ENCODE measurements at places on chromosomes 4 and X.

GRCh38 chrX:7077241-7078230 is 70.0 kb upstream of the STS start:
- no peaks in the 10 kb centered on the region for H3K4me1 ChIP-seq
- H3K4me3 ChIP-seq, result no peak overlapping the region
- H3K27me3 ChIP-seq, result no peaks in the 10 kb centered on the region
- no peak overlapping the region for H3K27ac ChIP-seq
- peaks cover 5% of the 10 kb centered on the region for H3K36me3 ChIP-seq
- DNase-seq, result no peak

DNA sequence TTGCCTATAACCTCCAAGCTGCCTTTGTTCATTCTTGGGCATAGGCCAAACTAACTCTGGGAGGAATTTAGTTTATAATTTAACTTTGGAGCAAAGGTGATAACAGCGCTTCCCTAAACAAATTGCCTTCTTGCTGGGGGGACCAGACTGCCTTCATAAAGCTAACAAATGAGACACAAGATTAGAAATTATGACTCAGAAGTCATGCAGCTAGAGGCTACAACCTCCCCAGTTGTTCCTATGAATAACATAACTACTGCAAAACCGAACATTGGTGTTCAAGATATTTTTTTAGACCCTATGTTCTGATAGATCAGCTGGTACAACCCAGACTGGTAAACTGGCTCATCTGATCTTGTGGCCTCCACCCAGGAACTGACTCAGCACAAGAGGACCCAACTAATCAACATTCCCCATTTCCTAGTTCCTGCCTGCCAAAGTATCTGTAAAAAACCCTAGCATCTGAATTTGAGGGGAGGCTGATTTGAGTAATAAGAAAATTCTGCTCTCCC is 22.0 kb upstream of the TMPRSS11B start:
- H3K27ac ChIP-seq, result no peak overlapping the region
- DNase-seq, result no peak
- H3K4me1 ChIP-seq, result no peaks in the 10 kb centered on the region
- no peak overlapping the region for H3K4me3 ChIP-seq
- no peaks in the 10 kb centered on the region for H3K36me3 ChIP-seq

GRCh38 chr4:94463771-94464170 is 12.0 kb downstream of the PDLIM5 start:
- no peak overlapping the region for H3K27ac ChIP-seq
- H3K4me1 ChIP-seq, result no peaks in the 10 kb centered on the region
- no peak for DNase-seq
- H3K27me3 ChIP-seq, result no peaks in the 10 kb centered on the region

DNA sequence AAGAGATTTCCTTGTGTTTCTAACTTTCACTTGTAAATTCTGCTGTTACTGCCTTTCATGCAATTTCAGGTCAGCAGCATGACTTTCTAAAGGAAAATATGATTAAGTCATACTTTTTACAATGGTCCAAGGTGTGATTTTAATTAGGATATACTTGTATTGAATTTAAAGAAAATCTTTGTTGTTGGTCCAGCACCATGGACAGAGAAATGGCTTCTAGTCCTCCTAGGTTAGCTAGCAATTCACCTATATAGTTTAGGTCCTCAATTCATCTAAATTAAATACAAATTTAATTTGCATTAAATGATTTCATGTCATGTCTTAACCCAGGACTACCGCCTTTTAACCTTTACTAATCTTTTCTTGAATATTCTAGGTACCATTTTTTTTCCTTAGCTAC is 304.9 kb upstream of the RPS6KA3 start:
- no peak overlapping the region for H3K4me3 ChIP-seq
- H3K36me3 ChIP-seq, result no peaks in the 10 kb centered on the region
- H3K27me3 ChIP-seq, result no peaks in the 10 kb centered on the region
- no peak for DNase-seq
- H3K27ac ChIP-seq, result no peak overlapping the region
- H3K4me1 ChIP-seq, result no peaks in the 10 kb centered on the region

DNA sequence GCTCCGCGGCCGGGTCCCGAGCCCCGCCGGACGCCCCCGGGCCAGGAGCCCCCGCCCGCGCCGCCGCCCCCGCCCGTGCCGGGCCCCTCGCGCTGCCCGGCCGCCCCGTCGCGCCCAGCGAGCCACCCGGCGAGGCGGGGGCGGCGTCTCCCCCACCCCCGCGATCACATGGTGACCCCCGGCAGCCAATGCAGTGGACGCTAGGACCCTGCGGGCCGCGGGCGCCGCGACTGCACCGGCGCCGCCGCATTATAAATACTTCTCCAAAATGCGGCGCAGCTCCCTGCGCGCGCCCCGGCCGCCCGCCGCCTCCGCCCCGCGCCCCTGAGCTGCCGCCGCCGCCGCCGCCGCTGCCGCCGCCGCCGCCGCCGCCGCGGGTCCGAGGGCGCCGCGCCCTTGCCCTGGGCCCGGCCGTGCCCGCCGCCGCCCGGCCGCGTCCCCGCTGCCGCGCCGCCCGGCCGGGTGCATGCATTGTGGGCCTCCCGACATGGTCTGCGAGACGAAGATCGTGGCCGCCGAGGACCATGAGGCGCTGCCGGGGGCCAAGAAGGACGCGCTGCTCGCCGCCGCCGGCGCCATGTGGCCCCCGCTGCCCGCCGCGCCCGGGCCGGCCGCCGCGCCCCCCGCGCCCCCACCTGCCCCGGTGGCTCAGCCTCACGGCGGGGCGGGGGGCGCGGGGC is at the start of gene NAT8L:
NAT8L (plus strand) TSS at position 282 of the 680 bp plus-strand sequence; CDS start at position 467, 185 bp downstream.
- no peak for DNase-seq
- no peaks in the 10 kb centered on the region for H3K4me1 ChIP-seq
- no peak within 1 kb of the TSS for H3K27ac ChIP-seq
- no peaks in the 10 kb centered on the region for H3K36me3 ChIP-seq
- H3K4me3 ChIP-seq, result peak within 1 kb of the TSS; percentile 44
- H3K27me3 ChIP-seq, result no peaks in the 10 kb centered on the region

DNA sequence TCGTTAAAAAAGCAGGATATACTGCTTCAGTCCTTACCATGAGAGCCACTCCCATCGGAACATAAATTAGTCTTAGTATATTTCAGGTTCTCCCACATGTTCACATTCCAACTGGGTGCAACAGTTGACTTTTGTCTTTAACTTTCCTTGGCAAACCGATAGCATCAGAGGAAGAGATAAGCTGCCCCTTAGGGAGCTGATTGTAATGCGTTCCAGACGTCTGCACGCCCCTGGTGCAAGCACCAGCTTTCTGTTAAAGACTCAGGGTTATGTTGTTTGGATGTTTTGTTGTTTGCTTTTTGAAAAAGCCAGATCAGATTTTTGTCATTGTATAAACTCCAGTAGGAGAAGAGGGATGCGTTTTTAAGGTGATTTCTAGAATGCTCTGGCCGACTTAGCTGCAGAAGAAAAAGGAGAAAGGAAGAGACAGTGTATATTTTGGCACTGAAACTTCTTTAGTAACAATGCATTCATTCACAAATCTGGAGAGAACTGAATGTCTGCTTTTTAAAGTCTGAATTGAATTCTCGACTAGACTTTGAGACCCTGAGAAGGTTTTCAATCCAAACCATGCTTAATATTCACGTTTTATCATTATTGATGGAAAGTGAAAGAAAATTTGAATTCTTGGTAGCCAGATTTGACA is 160.9 kb downstream of the CBR4 start:
- no peaks in the 10 kb centered on the region for H3K36me3 ChIP-seq
- DNase-seq, result no peak
- H3K27ac ChIP-seq, result no peak overlapping the region
- no peak overlapping the region for H3K4me3 ChIP-seq

DNA sequence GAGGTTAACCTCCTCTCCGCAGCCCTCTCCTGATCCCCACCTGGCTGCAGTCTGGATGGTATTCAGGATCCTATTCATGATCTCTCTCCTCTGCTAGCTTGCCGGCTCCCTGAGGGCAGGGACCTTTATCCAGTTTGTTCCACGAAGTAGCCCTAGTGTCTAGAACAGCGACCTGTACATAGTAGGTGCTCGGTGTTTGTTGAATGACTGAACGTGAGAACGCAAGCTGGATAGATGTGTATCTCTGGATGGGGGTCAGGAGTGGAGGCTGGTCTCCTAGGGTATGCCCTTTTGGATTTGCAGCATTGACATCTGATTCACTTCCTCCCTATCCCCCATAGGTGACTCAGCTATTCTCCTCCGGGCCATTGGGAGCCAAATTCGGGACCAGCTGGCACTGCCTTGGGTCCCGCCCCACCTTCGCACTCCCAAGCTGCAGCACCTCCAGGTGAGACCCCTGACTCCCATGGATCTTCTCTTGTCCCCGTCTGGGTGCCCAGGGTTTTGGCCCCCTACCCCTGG is 7.3 kb downstream of the CCDC22 start:
- no peak for DNase-seq
- H3K4me1 ChIP-seq, result no peaks in the 10 kb centered on the region
- no peak overlapping the region for H3K27ac ChIP-seq
- H3K36me3 ChIP-seq, result no peaks in the 10 kb centered on the region

DNA sequence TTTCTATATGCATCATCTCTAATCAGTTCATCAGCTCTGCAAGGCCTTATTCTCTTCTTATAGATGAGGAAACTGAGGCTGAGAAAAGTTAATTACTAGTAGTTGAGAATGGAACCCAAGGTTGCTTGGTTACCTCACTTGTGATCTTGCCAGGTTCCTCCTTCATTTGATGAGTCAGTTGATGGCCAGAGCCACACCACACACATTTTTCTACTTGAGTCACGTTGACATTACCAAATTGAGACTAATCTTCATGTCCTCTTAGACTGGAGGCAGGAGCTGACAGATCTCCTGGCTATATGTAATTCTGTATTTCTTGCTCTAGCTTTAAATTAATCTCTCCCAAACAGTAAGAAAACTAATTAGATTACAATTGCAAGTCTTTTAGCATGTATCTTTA is 428.4 kb downstream of the AFF2 start:
- no peaks in the 10 kb centered on the region for H3K4me1 ChIP-seq
- DNase-seq, result no peak
- H3K27ac ChIP-seq, result no peak overlapping the region
- no peak overlapping the region for H3K4me3 ChIP-seq
- H3K36me3 ChIP-seq, result no peaks in the 10 kb centered on the region

DNA sequence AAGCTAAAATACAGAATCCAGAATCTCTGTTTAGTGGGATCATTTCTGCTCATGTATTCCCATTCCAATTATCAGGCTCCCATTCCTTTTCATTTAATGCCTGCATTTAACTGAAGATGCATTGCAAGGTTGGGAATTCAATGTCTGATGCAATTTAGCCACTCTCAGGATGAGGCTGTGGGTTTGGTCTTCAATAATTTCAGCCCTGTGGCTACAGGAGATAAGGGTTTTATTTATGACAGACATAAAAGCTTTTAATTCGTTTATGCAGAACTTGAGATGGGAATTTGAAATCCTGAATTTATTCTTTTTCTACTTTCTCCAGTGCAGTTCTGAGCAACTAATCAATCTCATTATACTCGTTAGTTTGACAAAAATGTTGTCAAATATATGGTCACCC is 1225.9 kb downstream of the PCDH18 start:
- no peaks in the 10 kb centered on the region for H3K4me1 ChIP-seq
- H3K36me3 ChIP-seq, result no peaks in the 10 kb centered on the region
- DNase-seq, result no peak

DNA sequence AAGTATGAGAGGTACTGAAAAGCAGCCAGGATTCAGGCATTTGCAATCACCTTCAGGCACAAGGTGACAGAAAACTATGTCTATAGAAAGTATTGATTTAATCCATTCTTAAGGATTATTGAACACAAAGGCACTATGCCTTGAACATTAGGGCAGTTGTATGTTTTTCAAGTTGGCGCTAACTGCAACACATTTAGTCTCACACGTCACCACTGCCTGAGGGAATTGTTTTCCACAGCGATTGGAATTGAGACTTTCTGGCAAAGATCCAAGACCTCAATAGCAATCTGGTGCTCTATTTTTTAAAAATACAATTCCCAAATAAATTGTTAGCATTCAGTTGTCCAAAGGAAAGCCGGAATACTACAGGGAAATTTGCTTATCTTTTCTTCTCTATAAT is 52.7 kb upstream of the FTHL17 start:
- H3K4me1 ChIP-seq, result no peaks in the 10 kb centered on the region
- no peaks in the 10 kb centered on the region for H3K36me3 ChIP-seq
- DNase-seq, result no peak
- H3K4me3 ChIP-seq, result no peak overlapping the region
- H3K27ac ChIP-seq, result no peak overlapping the region

DNA sequence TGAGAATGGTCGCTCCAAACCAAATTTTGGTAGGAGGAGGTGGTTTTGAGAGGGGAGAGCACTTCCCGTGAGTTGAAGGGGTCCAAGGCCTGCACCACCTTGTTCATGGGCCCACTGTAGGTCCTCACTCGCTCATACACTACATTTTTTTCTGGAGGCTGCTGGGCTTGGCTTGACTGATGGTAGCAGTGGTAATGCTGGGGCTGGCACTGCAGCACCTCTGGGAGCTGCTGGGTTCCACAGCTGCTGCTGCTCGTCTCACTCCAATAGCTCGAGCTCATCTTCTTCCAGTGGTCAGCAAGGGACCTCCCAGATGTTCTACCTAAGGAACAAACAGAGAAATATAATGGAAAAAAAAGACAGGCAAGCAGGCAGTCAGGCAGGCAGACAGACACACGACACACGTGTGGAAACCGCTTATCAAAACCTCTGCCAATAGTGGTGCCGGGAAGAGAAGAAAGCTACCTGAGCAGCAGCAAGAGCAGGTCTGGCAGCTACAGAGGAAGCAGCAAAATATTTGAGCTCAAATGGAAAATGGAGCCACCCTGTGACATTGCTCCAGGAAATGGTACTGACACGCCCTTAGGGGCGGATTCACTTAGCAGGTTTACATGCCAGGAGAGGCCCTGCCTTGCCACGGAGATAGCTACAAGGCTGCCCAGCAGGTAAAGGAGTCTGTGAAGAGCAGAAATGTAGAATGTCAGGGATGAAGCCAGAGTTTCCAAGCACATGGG is at the start of gene POF1B:
POF1B (minus strand) TSS at position 492 of the 734 bp plus-strand sequence; CDS start at position 281, 211 bp downstream.
- no peaks in the 10 kb centered on the region for H3K4me1 ChIP-seq
- no peak within 1 kb of the TSS for H3K4me3 ChIP-seq
- no peak within 1 kb of the TSS for H3K27ac ChIP-seq
- no peaks in the 10 kb centered on the region for H3K36me3 ChIP-seq
- DNase-seq, result peak; percentile 8

GRCh38 chr4:145511913-145512522 is 30.4 kb downstream of the SMAD1 start:
- peaks cover 12% of the 10 kb centered on the region for H3K36me3 ChIP-seq
- no peak overlapping the region for H3K4me3 ChIP-seq
- no peaks in the 10 kb centered on the region for H3K27me3 ChIP-seq

Measured in PC-9 (cell line).